Epithelial cell of esophagus (primary cell): ENCODE measurements at places on chromosomes 4 and X.
A peak's percentile ranks its signal among the peaks of the same experiment; 100 is the strongest.

- peak; percentile 51 for DNase-seq
Observed at GRCh38 chrX:136260776-136261175, 9.6 kb upstream of the MAP7D3 start.

- DNase-seq: no peak
Observed at GRCh38 chr4:27791640-27792039, 931.0 kb downstream of the STIM2 start.

GRCh38 chr4:177569434-177569833 is 127.2 kb upstream of the AGA start:
- no peak for DNase-seq

DNA sequence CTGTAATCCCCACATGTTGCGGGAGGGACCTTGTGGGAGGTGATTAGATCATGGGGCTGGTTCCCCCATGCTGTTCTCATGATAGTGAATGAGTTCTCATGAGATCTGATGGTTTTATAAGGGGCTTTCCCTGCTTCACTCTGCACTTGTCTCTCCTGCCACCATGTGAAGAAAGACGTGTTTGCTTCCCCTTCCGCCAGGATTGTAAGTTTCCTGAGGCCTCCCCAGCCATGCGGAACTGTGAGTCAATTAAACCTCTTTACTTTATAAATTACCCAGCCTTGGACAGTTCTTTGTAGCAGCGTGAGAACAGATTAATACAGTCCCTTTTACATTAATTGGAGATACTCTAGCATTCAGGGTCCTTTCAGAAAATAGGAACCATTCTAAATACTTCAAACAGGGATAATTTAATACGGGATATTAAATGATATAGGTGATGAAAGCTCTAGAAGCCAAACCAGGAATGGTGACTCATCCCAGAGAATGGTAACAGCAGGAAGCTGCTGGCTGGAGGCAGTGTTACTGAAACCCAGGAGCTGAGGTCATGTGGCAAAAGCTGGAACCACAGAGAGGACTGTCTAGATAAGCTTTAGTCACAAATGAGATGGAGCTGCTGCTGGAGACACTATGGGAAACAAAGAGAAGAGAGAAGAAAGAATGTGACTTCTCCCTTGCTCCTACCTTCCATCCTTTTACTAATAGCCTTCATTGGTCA is 57.3 kb downstream of the GSTCD start:
- peak; percentile 95 for DNase-seq

DNA sequence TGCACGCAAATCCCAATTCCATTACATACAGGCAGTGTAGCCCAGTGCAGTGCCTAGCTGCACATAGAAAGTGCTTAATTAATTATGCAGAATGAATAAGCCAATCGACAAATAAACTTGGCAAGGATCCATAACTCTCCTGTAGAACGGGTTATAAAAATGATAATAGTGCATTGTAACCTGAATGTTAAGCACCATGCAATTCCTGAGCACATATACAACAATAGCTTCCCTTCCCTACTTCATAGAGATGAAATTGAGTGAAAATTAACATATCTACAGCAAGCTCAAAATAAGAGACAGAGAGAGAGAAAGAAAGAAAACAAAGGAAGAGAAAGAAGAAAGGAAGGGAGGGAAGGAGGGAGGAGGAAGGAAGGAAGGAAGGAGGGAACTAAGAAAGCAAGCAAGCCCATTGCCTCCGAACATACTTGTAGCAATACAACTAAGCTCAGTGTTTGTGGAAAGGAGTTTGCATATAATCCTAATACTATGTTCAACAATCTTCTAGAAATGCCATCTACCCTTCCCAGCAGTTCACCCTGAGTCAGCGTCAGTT is 1074.0 kb upstream of the LCORL start:
- DNase-seq: no peak

GRCh38 chrX:54447461-54447860 is 7.3 kb downstream of the TSR2 start:
- peak; percentile 20 for DNase-seq

- DNase-seq: no peak
Observed at GRCh38 chr4:122027203-122027602, 75.3 kb upstream of the TRPC3 start.

DNA sequence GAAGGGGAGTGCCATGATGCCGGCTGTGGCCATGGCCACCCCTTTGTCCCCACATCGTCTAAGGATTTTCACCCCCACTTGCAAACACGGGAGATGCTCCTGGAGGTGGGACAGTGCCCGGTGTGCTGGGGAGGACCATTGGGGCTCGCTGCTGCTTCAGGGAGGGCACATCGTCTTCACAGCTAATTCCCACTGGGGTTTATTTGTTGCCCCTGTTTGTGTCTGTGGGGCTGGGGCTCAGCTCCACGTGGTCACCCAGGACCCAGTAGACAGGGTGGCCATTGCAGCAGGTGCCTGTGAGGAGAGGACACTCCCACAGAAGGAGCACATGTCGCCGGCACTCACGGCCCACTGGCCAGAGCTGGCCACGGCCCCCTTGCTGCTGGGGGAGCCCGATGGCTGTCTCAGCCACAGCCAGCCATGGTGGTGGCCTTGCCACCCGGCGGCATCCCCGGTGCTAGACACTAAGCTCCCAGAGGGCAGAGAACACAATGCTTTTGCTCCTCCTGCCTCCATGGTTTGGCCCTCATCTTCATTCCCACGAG is 27.8 kb upstream of the GRPEL1 start:
- no peak for DNase-seq

DNA sequence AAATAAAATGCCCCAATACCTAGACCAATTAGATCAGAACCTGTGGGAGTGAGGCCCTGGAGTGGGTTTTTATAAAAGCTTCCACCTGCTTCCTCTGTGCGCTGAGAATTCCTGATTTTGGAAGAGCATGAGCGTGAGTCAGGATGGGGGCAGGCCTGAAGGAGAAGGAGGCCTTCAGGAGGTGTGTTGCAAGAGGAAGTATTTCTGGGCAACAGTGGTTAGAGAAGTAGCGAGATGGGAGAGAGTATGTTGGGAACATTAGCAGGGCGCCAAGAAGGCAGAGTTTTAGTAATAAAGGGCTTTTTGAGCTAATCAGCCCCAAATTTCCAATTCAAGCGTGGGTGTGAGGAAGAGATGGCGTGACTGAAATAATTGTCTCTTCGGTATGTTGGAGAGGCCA is 349.8 kb downstream of the UNC5C start:
- no peak for DNase-seq

GRCh38 chrX:64975491-64975890 is 759 bp downstream of the ZC4H2 start:
- peak; percentile 17 for DNase-seq

- no peak for DNase-seq
Observed at GRCh38 chr4:108060686-108061321, 71.1 kb downstream of the HADH start.

DNA sequence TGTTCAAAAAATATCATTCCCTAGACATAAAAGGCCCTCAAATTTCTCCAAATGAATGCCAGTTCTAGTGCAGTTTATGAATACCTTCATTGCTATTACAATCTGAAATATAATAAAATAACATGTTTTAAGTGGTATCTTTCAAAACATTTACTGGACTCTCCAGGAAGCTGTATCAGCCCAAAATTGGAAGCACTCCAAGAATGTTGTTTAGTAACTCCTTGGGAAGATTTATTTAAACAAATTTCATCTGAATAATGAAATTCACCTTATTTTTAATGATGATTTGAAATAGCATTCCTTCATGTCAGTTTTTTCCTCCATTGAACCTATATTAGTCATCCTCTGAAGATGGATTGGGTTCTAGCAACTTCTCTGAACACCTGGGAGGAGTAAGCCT is 217.2 kb upstream of the PCDH18 start:
- DNase-seq: peak; percentile 33

DNA sequence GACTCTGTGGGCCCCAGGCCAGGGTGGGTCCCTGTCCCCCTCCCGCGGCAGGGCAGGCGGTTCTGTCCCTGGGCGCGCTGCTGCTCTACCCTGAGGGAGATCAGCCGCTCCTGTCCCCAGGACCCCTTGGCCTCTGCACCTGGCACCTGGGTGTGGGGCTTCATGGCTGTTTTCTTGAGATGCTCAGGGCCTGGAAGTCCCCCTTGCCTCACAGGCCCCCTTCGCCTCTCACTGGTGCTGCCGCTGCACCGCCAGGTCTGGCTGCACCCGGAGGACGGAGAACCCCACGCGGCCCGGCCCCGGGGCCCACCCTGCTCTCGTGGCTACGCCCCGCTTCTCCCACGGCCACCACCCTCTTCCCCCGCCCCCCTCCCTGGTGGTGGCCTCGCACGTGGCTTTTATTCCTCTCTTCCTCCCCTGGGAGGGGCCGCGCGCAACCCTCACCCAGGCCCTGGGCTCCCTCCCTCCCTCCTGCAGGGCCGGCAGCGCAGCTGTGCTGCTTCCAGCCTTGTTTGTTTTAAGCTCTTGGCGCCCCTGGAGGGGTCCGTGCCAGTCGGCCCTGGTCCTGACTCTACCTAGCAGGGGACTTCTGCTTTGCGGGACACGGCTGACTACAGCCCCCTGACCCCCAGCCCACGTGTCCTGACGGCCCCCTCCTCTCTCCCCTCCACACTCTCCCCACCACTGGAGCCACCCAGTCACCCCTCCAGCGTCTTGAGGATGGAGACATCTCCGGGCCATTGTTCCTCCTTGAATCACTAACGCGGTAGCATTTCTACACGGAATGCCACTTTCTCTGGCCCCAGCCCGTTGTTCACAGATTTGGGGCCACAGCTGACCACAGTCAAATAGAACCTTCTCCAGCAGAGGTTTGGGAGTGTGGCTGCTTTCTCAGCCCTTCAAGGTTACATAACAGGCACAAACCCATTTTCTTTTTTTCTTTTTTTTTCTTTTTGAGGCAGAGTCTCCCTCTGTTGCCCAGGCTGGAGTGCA is 20.6 kb upstream of the CLDN24 start:
- no peak for DNase-seq

DNA sequence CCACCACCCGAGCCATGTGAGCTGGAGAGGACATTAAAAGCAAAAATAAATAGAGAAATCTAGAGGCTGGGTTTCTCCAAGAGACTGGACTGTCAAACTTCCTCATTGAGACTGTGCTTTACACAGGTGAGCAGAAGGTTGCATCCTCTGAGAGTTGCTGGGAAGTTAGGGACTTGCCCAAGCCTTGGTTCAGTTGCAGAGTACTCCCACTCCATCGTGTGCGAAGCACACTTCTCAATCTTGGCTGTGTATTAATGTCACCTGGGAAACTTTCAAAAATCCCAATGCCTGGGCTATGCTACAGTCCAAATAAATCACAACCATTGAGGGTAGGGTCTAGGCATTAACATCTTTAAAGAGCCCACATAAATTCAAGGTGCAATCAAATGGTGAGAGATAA is 89.2 kb downstream of the ZNF330 start:
- no peak for DNase-seq

DNA sequence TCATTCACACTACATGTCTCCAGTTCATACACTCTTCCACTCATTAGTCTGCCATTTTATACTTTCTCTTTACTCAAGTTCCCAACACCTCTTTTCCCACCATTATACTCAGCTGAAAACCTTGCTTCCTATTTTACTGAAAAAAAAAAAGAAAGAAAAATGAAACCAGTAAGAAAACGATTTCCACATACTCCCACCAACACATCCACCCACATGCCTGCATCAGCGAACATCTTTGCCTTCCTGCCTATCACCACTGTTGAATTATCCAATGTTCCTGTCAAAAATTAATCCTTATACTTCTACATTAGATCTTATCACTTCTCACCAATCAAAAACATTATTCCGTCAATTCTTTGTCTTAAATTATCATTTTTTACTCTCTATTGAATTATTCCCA is 188.1 kb upstream of the FAM241A start:
- DNase-seq: no peak

DNA sequence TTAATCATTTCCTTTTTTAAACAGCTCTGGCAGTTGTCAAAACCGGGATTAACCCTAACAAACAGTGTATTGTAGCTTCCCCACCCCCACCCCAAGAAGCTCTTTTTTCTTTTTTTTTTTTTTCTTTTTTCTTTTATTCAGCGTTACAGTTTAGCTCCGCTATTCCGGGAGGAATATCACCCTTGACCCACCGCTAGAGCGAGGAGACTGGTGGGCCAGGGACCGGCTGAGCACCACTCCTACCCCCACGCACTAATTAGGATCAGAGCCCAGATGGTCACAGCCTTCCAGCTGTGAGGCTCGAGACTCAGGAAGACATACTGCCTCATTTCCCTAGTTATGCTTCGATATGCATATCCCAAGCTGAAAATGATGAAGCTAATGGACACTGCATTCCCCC is 2.0 kb downstream of the PARM1 start:
- no peak for DNase-seq

- DNase-seq: no peak
Observed at GRCh38 chrX:21847342-21847741, 7.9 kb downstream of the MBTPS2 start.

GRCh38 chr4:99323756-99324155 is 2.6 kb upstream of the ADH1B start:
- DNase-seq: no peak

DNA sequence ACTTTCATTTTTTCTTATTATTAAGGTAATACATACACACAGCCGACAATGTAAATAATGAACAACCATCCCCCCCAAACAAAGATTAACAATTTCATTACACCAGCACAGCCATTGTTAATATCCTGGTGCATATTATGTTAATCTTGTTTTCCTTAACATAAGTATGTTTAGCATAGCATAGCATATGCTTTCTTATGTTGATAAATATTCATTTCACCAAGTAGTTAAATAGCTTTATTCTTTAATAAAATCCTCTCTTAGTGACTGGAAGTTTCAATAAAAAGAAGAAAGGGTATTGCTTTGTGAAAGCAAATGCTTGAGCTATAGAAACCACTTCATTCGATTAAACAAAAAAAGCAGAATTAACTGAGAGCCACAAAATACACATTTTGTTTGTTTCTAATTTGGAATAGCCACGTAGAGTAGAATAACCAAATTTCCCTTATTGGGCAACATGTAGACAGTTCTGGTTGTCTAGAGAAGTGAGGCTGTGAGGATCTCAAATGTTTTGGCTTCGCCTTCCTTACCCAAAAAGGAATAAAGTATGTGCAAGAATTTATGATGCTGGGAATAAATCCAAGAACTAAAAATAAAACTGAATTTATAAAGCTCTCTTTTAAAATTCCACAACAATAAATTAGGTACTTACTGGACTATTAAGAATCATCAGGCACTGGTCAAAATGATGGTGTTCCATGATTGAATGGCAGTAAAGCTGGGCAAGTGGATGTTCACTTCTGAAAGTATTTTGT is 118.0 kb downstream of the PDE5A start:
- DNase-seq: no peak
